Activated naive CD4-positive, alpha-beta T cell treated with anti-CD3 and anti-CD28 coated beads, Interleukin-2, amount 50 U/mL, for 72 hours (primary cell): ENCODE measurements at places on chromosomes 7 and 10.

DNA sequence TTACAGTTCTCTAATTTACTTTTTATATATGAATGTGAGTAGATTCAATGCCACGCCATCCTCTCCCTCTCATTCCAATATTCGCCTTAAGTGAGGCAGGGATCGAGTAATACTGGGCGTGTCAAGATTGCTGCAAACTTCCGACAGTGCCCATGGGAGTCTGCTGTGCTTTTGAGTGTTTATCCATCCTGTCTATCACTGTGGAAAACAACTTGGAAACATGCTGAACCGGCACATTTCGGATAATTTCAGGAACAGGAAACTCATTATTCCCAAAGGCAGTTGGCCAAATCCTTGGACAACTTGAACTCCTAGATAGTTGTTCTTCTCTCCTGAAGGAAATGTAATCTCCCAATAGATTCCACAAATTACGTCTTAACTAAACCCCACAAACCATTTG is 28.5 kb downstream of the PIP4K2A start:
- no peak for DNase-seq

- no peak for DNase-seq
These were observed 40.4 kb downstream of the BAIAP2L1 start for GRCh38 chr7:98360221-98361130.

GRCh38 chr7:95772771-95773581 is 622 bp downstream of the DYNC1I1 start:
- DNase-seq: no peak

DNA sequence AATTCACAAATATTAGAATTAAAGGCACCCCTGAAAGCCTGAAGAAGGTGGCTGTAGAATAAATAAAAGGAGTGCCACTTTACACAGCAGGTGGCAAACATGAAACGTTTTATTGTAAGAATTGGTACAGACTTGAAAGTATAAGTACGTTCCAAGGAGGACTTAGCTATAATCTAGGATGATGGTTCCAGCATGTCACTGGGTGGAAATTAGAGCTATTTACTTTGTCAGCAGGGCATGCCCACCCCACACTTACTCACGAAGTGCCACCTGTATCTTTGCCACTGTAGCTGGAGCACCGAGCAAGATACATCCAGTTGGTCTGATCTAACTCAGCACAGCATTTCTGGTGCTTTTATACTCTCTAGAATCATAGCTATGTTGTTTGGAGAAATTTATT is 97.8 kb downstream of the GRM8 start:
- DNase-seq: no peak

DNA sequence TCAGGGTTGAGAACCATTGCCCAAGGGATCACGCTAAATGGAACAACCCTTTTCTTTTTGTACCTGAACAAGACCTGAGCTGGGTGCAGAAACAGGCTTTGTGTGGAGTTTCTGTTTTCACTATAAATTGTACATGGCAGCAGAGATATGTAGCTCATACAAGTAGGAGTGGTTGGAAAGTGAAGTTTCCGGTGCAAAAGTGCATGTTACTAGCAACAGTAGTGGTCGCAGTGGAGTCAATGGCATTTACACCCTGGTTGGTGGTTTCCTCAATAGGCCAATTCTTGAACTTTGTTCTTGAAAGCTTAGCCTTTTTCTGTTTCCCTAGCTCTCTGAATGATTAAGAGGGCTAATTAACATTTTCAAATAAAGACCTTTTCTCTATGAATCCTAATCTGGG is 170.7 kb downstream of the NEBL start:
- DNase-seq: no peak
